ENCODE measurements at places on chromosomes 16 and 17.

DNA sequence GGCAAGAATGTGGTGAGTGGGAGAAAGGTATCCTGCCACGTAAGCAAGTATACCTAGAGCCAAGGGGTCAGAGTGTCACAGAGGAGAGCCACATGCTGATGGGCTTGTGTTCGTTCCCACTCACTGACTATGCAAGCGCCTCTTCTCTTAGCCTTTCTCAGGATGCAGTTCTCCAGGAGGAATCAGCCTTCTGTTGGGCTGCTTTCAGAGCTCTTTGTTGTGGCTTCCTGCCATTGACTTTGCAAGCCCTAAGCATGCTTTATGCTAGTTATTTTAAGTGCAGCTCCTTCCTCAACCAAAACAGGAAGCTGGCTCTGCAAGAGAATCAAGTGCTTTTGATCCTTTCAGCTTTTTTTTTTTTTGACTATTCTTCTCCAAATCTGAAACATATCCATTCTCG is 66.6 kb downstream of the SIAH1 start:
- DNase-seq: no peak

- peak; percentile 62 for DNase-seq
Observed at GRCh38 chr16:85902366-85903155, 3.6 kb downstream of the IRF8 start.

GRCh38 chr17:55391764-55392467 is 29.7 kb downstream of the MMD start:
- DNase-seq: no peak

DNA sequence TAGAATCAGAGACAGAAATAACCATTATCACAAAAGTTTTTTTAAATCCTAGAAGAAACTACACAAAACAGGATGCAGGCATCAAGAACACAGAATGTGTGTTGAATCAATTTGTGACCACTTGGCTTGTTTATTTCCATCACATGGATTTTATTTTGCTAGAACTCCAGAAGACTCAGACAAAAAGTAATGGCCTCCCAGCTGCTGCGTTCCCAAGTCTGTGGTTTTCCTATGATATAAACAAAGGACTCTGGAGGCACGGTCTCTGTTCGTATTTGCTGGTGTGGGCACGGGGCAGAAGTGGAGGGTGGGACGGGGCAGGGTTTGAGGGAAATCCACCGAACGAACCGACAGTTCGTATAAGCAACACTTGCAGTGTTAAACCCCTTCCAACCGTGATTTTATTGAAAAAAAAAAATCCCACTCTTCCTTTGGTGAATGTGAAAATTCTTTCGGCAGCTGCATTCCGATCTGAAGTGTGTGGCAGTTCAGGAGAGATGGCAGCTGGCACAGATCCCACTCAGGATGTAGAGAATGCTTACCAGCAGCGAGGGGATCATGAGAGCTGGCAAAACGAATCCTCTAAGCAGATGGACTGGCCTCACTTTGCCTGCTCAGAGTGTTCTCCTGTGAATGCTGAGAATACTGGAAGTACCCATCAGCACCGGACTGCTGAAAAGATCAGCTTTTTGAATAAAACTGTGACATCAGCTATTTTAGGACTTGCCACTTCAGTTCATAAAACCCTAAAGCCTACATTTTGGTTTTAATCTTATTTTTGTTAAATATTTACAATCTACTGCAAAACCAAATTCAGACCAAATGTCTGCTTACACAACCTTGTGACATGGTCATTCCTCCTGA is 165.2 kb downstream of the VPS53 start:
- DNase-seq: no peak

- no peak for DNase-seq
Observed at GRCh38 chr17:29178750-29179231, 1.4 kb downstream of the MYO18A start.

GRCh38 chr17:65742403-65743307 is 181.2 kb upstream of the AXIN2 start:
- no peak for DNase-seq

DNA sequence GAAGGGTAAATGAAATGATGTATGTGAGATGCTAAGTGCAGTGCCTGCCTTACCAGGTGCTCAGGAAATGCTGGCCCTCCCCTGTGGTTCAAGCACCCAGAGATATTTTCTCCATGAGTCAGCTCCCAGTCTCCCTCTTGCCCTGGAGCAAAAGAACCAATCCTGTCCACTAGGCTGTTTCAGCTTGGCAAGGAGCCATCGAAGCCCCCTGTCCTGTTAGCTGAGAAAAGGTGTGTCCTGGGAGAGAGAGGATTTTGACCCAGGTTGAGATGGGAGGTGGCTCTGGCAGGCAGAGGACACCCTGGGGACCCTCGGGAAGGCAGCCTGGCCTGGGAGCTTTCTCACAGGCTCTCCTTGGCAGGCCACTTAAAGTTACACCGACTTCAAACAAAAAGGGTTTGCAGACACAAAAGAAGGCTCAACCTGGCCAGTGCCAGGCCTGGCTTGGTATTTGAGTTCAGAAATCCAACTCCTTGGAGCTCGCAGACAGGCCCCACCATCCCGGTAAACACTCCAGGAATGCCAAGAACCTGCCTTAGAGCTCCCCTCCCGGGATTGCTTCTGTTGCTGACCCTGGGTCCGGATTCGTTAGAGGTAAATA is 29.6 kb downstream of the NTN1 start:
- no peak for DNase-seq

DNA sequence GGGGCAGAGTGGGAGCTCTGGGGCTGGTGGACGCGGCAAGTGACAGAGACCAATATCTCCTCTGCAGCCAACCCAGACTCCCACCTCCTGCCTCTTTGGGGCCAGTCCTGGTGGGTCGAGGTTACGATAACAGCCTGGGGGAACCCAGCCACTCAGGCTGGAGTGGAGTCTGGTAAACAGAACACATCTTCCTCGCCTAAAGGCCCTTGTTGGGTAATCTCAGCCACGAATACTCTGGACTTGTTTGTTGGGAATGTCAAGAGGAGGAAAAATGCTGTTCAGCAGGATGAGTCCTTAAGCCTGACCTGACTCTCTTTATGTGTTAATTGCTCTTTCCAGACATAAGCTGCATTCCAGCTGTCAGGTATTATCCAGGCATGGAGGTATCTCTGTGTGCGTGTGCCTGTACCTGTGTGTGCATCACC is 8.0 kb upstream of the SPNS2 start:
- no peak for DNase-seq

- DNase-seq: no peak
Observed at GRCh38 chr17:45824475-45824874, 20.2 kb upstream of the SPPL2C start.

DNA sequence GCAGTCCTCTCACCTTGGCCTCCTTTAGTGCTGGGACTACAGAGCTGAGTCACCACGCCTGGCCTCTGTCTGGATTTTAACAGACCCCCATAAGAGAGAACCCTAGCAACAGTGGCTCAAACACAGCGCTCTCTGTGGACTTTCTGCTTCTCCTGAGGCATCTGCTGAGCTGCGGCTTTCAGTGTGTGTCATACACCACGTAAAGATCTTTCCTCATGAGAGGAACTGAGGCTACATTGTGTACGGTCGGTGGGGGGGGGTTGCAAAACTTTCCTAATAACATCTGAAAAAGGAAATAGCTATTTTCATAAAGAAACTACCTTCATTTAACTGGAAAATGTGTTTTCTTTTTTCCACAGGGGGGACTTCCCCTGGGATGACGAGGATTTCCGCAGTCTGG is 32.9 kb downstream of the DEF8 start:
- no peak for DNase-seq

DNA sequence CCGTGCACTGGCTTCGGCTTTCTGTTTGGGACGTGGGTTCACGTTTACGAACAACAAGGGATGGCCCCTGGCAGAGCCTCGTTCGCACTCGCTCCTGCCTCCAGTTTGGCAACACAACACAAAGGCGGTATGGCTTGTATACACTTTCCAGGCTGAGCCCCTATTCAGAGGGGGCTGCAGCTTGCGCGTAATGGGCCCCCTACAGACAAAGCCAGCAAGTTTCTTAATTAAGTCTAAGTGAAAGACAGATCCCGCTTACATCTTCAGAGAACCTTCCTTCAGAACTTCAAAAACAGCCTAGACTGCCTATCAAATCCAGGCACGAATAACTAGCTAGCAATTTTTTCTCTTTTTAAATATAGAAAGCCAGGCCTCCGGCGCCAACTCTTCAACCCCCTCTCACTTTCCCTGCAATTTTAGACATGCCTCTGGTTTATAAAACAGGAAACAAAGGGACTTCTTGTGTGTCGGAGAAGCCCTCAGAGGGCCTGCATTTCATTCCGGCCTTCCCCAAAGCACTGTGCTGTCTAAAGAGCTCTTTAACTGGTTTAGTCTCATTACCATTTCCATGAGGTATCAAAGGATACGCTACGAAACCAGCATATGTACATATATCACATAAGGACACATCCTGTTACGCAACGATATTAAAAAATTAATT is 244.9 kb downstream of the STX8 start:
- DNase-seq: no peak

GRCh38 chr16:576197-576822 is 6.5 kb downstream of the PIGQ start:
- no peak for DNase-seq

DNA sequence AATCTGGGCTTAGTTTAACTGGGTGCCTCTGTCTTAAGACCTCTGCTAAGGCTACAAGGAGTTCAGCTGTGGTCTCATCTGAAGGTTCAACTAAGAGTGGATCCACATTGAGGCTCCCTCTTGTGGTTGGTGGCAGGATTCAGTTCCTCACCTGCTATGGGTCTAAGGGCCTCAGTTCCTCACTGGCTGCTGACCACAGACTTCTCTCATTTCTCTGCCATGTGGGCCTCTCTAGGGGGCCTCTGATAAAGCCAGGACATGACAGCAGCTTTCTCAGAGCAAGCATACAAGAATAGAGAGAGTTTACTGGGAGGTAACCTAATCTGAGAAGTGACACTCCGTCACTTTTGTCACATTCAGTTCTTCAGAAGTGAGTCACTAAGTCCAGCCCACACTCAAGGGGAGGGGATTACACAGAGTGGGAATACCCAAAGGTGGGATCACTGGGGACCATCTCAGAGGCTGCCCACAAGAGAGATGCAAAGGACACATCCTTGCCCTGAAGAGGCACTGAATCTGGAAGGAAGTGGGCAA is 19.2 kb upstream of the ABAT start:
- DNase-seq: no peak

Data from activated naive CD4-positive, alpha-beta T cell treated with anti-CD3 and anti-CD28 coated beads, Interleukin-2, amount 50 U/mL, for 16 hours (primary cell).